ENCODE measurements at places on chromosomes 1 and 21. TPM values are rescaled to one million over a fixed set of nuclear protein-coding genes. Genes with fewer than 3 reads are reported as not detected.

Gene AADACL3
- not detected for polyA plus RNA-seq

Gene LIN28A
- 0.12 TPM for polyA plus RNA-seq

Gene TSTD1
- polyA plus RNA-seq = 79.0 TPM

GRCh38 chr1:35243691-35244090 lies 24.8 kb upstream of the ZMYM4 start:
- DNase-seq = no peak

GRCh38 chr1:198463709-198464108 lies 76.8 kb downstream of the ATP6V1G3 start:
- DNase-seq = no peak

GRCh38 chr1:25425098-25426085 lies 4.8 kb upstream of the RHCE start:
- no peak for DNase-seq
